ENCODE measurements at places on chromosomes 16 and 17. TPM values are rescaled to one million over a fixed set of nuclear protein-coding genes. Genes with fewer than 3 reads are reported as not detected.

DNA sequence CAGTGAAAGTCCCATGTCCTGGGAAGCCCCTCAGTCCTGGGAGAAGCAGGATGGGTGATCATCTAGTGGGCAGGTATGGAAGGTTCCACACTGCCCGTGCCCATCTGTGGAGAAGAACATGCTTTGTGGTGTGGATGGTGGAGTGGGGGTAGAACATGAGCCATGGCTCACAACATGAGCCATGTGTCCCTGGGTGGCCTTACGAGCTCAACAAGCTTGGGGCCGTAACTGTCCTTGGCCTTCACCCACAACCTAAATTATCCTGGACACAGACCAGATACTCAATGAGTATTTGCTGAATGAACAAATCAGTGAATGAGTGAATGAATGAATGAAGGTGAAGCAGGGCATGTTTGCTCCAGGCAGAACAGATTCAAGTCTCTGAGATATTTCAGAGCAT is 13.5 kb downstream of the SOX8 start:
- no peak for DNase-seq

IRX5 gene
- not detected for total RNA-seq

DNA sequence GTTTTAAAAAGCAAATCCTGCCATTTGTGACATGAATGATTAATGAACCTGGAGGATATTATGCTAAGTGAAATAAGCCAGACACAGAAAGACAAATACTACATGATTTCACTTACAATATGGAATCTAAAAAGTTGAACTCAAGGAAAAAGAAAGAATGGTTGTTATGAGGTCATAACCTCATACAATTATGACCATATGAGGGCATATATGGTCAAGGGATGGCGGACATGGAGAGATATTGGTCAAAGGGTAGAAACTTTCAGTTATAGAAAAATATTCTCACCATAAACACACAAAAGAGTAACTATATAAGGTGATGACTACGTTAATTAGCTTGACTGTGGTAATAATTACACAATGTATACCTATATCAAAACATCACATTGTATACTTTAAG is 56.5 kb downstream of the MYO1D start:
- no peak for DNase-seq

GRCh38 chr17:14792746-14793145 is 472.4 kb downstream of the PMP22 start:
- no peak for DNase-seq

DNA sequence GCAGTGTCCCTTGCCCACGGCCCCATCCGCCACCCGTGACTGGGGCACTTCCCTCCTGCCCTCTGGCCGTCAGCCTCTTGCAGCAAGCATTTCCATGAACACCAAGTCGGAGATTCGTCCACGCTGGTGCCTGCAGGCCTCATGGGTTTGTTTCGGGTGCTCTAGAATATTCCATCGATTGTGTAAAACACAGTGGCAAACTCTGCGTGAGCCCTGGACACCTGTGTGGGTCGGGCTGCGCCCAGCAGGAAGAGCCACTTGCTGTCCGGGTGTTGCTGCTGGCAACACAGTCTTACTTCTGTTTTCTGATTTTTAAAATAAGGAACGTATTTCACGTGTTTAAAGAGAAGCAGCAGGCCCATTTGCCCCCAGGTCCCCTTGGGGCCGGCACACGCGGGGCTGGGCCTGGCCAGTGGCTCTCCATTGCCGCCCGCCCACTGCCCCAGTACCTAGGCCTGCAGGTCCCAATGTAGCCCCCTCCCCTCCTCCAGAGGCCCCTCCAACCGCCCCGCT is 10.0 kb downstream of the CYBC1 start:
- no peak for DNase-seq

GRCh38 chr17:21302711-21303425 is 18.4 kb downstream of the MAP2K3 start:
- DNase-seq: no peak

DNA sequence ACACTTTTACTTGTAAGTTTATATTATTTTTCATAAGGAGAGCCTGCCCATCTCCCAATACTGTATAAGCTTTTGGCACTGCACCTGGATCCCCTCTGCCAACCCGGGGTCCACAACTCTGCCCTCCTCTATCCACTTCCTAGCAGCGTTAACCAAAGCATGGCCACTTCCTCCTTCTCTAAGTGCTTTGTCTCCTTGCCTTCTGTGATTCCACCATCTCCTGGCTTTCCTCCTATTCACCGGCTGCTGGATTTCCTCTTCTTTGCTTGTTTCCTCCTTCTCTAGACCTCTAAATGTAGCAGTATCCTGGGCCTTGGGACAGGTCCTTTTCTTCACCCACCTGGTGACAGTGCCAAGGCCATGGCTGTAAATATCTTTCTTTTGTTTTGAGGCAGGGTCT is 20.0 kb upstream of the WFIKKN2 start:
- DNase-seq: no peak

METTL26 gene
- total RNA-seq: 132 TPM

GRCh38 chr17:71363661-71364060 is 757.2 kb upstream of the SOX9 start:
- DNase-seq: no peak

SLC6A2 gene
- not detected for total RNA-seq

GRCh38 chr16:20620770-20621169 is 44.6 kb upstream of the ACSM2B start:
- DNase-seq: no peak

TSPAN10 gene
- total RNA-seq: not detected

RND2 gene
- total RNA-seq: 0.13 TPM

ZBTB4 gene
- 17.5 TPM for total RNA-seq

- no peak for DNase-seq
Observed at GRCh38 chr17:44543213-44543904, 13.9 kb upstream of the FZD2 start.

DNA sequence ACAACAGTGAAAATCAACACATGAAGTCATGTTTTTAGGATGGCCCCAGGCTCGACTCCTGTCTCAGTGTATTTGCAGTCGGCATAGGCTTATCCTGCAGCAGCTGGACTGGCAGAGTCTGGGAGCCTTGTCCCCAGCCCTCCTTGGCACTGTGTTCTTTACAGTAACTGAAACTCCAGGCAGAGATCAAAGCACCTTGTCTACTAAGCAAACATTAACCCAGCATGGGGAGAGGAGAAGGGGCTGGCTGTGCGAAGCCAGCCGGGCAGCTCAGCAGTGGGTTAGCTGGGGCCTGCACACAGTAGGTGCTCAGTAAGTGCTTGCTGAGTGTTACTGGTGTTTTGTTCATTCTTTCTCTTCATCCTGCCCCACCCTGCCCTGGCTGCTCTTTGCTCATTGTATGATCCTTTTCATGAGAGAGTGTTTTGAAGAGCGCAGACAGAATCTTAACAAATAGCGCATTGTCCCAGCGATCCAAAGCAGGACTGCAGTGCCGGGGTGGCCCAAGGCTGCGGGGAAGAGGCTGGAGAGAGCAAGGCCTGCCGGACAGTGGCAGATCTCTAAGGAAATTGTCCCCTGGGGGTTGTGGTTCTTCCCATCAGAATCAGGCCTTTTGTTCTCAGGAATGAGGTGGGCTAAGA is 23.5 kb upstream of the ITGB4 start:
- DNase-seq: no peak

TTYH2 gene
- total RNA-seq: 4.5 TPM

DNA sequence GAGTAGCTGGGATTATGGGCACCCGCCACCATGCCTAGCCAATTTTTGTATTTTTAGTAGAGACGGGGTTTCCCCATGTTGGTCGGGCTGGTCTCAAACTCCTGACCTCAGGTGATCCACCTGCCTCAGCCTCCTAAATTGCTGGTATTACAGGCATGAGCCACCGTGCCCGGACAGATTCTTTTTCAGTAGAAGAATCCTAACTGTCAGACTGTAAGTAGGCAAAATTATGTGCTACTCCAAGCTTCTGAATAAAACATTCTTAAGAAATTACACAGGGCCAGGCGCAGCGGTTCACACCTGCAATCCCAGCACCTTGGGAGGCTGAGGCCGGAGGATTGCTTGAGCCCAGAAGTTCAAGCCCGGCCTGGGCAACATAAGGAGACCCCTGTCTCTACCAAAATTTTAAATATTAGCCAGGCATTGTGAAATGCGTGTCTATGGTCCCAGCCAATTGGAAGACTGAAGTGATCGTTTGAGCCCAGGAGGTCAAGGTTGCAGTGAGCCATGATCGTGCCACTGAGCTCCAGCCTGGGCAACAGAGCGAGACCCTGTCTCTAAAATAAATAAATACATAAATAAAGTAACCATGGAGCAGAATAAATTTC is 66.7 kb upstream of the KIFC3 start:
- DNase-seq: no peak

GRCh38 chr17:46817151-46817900 is 1.2 kb downstream of the WNT3 start:
- no peak for DNase-seq

DNA sequence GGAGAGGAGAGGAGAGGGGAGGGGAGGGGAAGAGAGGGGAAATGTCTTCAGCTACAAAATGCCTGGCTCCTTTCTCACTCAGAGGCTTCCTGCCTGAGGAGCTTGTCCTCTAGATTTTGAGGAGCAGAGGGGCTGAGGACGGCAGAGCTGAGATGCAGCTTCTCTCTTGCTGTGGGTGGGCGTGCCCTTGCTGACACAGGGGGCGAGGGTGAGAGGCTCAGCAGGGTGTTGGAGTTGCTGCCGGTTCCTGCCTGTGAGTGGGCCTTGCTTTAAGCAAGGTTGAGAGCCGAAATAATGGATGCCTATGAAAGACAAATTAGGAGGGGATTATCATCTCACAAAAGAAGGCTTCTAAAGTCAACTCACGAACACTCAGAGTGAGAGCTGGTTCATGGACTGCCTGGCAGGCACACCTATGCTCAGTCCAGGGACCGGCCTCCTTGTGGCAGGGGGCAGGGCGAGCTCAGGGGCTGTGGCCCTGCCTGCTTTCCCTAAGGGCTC is 215.6 kb downstream of the MSI2 start:
- DNase-seq: no peak

GRCh38 chr16:12344577-12345343 is 368.2 kb downstream of the SNX29 start:
- DNase-seq: no peak

DNA sequence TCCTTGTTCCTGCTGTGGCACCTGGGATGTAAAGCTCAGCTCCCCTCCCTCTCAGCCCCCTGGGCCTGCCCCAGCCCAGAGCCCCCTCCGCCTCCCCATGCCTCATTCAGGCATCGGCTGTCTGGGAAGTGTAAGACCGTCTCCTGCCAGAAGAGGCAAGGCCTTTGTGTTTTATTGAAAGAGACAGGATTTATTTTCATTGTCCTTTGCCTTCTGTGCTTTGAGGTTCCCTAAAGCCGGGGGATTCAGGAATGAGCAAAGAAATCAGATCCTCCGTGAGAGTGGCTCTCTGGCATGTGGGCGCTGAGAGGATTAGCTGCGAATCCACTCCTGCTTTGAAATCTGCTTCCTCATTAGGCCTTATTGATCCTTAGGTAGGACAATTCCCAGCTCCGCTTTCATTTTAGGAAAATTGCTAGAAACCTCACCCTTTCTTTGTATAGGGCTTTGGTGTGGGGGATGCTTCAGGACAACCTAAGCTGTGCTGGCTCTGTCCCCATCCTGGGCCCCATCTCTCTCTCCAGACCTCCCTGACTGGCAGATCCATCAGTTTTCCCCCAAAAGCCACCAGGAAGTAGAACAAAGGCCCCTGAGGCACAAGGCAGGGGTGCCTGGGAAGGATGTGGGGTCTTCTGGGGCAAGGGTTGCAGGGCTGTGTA is 211.5 kb upstream of the TNRC6C start:
- no peak for DNase-seq

ZNF771 gene
- 9.8 TPM for total RNA-seq

TNS4 gene
- 3.9 TPM for total RNA-seq

GRCh38 chr16:85204242-85205010 is 92.2 kb upstream of the CIBAR2 start:
- DNase-seq: no peak

GRCh38 chr17:64183815-64184214 is 53.9 kb upstream of the ERN1 start:
- DNase-seq: no peak

DNA sequence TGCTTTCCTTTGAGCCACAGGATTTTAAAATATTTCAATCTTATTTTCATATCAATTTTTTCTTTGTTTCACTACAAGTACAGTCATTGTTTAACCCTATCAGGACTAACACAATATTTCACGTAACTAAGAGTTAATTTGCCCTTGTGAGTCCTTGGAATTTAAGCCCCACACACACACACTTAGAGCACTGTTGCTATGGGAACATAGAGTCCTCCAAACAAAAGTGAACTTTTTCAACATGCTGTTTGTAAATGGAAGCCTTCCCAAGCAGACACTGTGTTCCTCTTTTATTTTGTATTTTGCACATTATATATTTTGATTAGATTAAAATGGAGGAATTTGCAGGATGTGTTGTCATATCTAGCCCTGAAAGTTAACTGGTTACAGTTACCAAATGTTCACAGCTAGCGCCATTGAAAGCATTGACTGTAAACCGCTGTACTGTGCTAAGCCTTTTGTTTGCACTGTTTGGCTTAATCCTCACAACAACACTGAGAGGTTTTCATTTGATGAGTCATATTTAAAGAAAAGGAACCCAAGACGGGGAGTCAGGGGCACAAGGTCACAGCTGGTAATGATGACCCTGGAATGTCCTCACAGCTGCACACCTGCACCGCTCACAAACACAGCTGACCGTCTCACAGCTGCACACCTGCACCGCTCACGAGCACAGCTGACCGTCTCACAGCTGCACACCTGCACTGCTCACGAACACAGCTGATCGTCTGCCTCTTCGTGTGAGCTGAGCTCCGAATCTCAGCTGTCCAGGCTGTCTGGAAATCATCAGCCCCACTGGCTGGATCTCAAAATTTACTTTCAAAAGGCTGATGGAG is 6.3 kb downstream of the HSBP1 start:
- DNase-seq: no peak

DNASE1L2 gene
- 0.52 TPM for total RNA-seq

- DNase-seq: no peak
Observed at GRCh38 chr17:74663561-74663960, 40.0 kb upstream of the CD300E start.

SPAG9 gene
- 37.4 TPM for total RNA-seq

DNA sequence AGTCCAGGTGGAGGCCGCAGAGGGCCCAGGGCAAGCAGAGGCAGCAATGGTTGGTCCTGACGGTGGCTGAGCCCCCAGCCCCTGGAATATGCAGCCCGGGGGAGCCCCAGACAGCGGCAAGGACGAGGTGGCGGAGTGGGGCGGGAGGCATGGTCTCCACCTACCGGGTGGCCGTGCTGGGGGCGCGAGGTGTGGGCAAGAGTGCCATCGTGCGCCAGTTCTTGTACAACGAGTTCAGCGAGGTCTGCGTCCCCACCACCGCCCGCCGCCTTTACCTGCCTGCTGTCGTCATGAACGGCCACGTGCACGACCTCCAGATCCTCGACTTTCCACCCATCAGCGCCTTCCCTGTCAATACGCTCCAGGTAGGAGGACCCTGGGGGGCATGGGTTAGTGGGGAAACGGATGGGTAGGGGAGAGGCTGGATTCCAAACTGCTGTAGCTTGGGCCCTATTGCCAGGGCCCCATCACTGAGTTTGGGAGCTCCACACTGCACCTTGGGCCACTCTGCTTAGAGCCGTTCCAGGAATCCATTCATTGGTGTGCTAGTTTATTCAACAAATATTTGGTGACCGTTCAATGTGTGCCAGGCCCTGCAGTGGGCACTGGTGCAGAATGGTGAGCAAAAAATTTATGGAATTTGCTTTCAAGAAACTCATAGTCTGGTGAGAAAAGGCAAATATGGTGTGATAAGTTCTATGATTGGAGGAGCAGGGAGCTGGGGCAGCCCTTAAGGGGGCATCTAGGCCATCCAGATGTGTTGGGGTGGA is 3.8 kb downstream of the RASL10B start:
- no peak for DNase-seq

All from activated T-cell treated with anti-CD3 and anti-CD28 coated beads, Interleukin-2, amount 50 U/mL, for 4 hours (primary cell).